ENCODE measurements at places on chromosomes 16 and 17.

GRCh38 chr17:17252149-17252661 is 15.2 kb upstream of the FLCN start:
- no peak for DNase-seq

DNA sequence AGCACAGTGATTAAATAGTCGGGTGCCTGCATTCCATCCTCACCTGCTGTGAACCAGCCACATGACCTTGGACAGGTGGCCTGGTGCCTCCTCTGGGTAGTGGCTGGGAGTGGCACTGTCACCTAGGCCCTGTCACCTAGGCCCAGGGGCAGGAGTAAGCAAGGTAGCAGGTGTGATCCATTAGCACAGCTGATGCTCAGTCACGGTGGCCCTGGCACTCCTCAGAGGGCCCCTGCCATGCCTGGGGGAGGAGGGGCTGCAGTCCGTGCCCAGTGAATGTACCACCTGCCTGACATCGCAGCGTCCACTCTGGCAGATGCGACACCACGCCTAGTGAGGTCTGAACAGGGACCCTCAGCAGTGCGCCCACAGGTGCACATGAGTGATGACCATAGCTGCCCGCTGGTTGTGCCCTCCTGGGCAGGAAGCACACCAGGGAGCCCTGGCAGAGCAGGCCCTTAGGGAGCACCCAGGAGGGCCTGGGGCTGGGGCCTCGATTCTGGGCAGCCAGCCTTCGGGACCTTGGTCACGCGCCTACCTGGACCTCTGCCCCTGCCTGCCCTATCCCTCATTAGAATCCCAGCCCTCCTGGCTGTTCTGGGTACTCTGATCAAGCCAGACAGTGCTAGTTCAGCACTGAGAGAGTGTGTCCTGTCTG is 33.1 kb upstream of the CRISPLD2 start:
- DNase-seq, result no peak

- no peak for DNase-seq
Measured at GRCh38 chr16:15542261-15542660, 100.7 kb downstream of the MARF1 start.

DNA sequence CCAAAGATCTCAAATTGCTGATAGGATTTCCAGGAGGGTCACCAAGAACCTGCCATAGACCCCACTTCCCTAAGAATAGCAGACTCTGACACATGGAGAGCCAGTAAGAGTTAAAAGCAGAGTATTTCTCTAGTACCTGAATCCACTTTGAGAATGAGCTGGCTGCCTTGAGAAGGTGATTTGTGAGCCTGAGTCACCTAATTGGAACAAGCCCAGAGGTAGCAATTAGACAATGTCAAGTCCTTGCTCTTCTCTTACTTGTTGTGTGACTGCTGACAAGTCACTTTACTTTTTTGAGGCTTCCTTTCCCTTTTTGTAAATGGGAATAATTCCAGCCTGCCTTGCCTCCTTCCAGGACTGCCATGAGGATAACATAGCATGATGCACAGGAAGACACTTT is 76.1 kb upstream of the ASIC2 start:
- no peak for DNase-seq

GRCh38 chr16:2739625-2740430 is 12.6 kb upstream of the SRRM2 start:
- DNase-seq, result no peak

GRCh38 chr17:6551356-6551755 is 5.0 kb downstream of the PITPNM3 start:
- DNase-seq, result no peak

- DNase-seq, result no peak
Measured at GRCh38 chr16:71352963-71353460, 5.5 kb upstream of the CALB2 start.

GRCh38 chr17:65925606-65926307 is 266.2 kb downstream of the CEP112 start:
- DNase-seq, result no peak

DNA sequence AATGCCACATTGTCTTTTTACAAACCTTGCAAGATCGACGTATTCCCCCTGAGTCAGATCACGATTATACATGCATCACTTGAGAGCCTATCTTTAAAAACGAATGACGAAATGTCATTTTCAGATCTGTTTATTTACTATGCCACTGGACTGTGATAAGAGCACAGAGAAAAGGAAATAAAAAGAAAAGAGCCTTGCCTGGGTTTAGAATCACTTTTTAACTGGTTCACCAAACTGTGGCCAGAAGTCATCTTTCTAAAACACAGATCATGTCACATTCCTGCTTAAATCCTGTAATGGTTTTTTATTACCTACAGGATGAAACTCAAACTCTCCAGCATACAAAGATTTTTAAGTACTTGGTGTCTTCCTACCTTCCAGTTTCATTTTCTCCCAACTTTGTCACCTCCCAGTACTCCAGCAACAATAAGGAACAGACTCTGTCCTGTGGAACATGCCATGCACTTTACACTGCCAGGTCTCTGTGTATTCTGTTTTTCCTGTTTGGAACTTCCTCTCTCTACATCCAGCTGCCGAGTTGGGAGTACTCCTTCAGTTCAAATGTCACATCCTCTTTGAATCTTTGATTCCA is 91.5 kb downstream of the SNX11 start:
- DNase-seq, result no peak

- no peak for DNase-seq
Measured at GRCh38 chr17:72412650-72413076, 291.8 kb downstream of the SOX9 start.

GRCh38 chr16:30622455-30623032 is 12.4 kb upstream of the ZNF689 start:
- no peak for DNase-seq

DNA sequence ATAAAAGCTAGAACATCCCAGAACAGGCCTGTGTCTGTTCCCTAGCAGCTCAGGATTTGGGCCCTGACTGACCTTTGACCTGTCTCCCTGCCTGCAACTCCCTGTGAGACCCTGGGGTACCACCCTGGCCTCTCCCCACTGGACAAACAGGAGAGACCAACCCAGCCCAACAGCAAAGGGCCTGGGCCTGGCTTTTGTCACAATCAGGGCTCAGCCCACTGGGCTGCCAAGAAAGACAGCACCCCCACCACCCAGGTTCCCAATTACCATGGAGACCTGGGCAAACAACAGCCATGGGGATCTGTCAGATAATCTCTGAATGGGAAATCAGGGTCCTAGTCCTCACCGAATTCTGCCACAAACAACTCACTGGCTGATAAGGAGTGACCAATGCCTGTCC is 11.1 kb downstream of the PLLP start:
- DNase-seq, result no peak

DNA sequence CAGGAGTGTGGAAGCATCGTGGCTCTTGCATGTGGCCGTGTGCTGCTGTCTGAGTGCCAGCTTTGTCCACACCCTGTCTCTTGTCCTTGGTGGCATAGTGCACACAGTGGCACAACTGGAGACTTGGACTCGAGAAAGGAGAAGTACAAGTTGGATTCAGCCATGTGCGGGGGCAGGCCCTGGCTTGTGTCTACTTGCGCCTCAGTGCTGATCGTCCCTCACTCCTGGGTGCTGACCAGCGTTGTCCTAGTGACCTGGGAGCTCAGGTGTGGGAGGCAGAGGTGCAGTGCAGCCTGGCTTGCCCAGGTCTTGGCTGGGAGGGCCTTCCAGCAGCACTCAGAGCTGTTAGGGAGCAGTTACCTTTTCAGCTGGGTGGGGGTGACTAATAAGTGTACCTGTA is 20.6 kb downstream of the MPRIP start:
- DNase-seq, result peak; percentile 26

- no peak for DNase-seq
Measured at GRCh38 chr17:73013301-73013700, 79.2 kb downstream of the SLC39A11 start.

DNA sequence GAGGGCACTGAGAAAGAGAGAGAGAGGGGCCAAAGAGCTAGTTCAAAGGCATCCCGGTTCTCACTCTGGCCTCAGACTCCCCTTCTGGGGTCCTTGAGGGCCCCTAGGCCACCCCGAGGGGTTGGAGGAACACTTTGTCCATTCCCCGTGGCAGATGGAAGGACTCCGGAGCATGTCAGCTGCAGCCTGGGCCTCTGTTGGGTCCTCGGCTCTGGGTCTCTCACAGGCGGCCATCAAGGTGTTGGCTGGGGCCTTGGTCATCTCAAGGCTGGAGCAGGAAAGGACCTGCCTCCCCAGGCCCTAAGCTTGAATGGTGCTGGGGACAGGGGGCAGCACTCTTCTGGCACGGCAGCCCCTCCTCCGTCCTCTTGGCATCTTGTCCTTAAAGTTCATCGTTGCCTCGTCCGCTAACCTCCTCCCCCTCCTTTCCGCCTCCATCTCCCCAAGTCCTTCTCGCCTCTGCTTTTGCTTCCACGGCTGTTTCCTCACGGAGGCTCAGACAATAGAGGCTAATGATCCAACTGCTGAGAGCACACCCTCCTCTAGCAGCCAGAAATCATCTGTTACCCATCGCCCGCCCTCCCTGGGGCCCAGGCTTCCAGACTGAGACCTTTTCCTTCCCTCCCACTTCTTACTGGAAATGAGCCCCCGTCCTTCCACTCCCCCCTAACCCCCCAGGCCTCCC is 23.3 kb downstream of the CCR7 start:
- DNase-seq, result peak; percentile 19

GRCh38 chr16:31143694-31144148 is 6.1 kb downstream of the PRSS36 start:
- DNase-seq, result peak; percentile 7

DNA sequence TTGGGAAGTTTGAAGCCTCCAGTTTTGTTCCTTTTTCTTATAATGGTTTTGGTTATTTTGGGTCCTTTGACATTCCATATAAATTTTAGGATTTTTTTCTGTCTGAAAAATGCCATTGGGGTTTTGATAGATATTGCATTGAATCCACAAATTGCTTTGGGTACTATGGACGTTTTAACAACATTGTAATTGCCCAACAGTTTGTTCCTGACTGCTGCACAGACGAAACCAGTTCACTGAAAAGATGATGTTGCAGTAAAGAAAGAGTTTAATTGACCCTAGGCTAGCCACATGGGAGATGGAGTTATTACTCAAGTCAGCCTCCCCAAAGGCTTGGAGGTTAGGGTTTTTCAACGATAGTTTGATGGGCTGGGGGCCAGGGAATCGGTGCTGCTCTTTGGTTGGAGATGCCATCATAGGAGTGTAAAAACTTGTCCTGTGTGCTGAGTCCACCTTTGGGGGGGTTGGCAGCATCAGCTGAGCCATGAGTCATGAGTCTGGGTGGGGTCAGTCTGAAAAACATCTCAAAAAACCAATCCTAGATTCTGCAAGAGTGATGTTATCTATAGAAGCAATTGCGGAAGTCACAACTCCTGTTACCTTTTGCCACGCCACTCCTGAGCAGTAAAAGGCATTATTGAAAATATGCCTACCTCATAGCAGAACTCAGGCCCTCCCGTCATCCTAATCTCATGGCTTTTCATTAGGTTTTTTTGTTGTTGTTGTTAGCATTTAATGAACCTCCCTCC is 2.7 kb upstream of the PRSS41 start:
- no peak for DNase-seq

DNA sequence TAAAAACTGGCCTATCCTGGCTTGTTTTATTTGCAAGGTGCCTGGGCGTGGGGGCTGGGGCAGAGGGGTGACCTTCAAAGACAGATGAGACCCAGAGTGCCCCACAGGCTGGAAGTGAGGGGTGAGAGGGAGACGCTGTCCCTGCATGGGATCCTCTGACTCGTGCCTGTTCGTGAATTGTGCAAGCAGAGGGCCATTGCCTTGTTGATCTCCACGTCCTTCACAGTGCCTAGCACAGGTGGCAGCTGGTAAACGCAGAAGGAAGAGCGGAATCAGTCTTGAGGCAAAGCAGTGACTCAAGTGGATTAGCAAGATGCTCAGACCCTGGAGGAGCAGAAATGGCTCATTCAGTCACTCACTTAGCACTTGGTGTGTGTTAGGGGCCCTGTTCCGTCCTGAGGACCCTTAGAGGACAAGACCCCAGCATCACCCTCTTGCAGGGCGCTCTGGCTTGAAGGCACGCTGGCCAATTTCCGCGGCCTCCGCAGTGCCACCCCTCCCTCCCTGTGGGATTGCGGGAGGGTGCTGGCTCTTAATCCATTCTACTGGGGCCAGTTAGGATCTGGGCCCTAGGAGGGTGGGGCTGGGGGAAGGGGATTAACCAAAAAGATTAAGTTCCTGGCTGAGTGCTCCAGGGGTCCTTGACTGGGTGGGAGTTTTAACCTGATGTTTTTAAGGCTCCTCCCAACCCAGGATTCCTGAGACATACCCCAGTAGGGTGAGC is 151.2 kb downstream of the CCDC182 start:
- DNase-seq, result no peak

- DNase-seq, result no peak
Measured at GRCh38 chr17:50955667-50956120, 89.5 kb upstream of the TOB1 start.

GRCh38 chr17:48478224-48479013 is 48.4 kb upstream of the SKAP1 start:
- DNase-seq, result peak; percentile 43

DNA sequence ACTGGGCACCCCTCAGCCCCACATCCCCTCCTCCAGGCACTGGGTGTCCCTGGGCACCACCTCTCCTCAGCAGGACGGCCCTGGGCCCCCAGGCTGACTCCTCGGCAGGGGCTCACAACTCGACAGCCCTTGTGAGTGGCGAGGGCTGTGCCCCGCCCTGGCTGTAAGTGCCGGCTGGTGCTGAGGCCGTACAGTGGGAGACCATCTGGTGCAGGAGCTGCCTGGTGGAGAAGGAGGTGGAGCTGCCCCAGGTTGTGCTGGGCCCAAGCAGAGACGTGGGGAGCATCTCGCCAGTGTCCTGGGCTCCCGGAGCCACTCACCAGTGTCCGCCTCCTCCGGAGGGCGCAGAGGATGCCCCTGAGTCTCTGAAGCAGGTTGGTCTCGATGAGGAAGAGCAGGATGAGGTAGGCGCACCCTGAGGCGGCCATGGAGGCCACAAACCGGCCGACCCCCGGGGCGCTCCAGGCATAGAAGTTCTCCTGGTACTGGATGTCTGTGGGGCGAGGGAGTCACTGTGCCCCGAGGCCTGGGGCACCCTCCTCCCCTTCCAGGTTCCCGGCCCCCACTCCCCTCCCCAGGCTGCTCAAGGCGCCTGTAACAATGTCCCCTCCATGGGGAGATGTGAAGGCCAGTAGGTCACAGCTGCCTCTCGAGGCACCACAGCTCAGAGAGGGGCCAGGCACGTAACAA is 15.1 kb upstream of the RNPS1 start:
- DNase-seq, result no peak

DNA sequence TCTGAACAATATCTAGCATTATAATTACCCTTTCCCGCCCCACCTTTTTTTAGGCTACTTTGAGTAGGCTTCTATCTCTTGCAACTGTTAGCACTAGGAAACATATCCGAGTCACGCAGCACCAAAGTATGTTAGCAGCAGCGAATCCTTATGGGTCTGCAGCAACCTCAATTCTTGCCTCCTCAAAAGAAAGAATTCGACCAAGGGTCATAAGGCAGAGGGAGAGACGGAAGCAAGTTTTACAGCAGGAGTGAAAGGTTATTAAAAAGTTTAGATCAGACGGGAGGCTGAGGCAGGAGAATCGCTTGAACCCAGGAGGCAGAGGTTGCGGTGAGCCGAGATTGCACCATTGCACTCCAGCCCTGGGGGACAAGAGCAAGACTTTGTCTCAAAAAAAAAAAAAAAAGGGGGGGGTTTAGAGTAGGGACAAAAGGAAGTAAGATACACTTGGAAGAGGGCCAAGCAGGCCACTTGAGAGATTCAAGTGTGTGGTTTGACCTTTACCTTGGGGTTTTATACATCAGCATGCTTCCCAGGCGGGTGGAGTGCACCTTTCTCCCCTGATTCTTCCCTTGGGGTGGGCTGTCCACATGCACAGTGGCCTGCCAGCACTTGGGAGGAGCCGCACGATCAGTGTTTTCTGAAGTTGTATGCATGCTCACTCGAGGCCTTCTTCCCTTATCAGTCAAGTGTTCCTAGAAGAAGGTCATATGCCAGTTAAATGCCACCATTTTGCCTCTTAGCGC is 67.7 kb downstream of the HLF start:
- DNase-seq, result no peak

GRCh38 chr17:21523497-21524210 is 147.5 kb downstream of the KCNJ12 start:
- DNase-seq, result no peak

Measured in B cell (primary cell).